Stimulated activated CD8-positive, alpha-beta memory T cell treated with anti-CD3 and anti-CD28 coated beads, Interleukin-15, amount 100 ng/mL, for 24 hours (primary cell): ENCODE measurements at places on chromosomes 5 and 9.

DNA sequence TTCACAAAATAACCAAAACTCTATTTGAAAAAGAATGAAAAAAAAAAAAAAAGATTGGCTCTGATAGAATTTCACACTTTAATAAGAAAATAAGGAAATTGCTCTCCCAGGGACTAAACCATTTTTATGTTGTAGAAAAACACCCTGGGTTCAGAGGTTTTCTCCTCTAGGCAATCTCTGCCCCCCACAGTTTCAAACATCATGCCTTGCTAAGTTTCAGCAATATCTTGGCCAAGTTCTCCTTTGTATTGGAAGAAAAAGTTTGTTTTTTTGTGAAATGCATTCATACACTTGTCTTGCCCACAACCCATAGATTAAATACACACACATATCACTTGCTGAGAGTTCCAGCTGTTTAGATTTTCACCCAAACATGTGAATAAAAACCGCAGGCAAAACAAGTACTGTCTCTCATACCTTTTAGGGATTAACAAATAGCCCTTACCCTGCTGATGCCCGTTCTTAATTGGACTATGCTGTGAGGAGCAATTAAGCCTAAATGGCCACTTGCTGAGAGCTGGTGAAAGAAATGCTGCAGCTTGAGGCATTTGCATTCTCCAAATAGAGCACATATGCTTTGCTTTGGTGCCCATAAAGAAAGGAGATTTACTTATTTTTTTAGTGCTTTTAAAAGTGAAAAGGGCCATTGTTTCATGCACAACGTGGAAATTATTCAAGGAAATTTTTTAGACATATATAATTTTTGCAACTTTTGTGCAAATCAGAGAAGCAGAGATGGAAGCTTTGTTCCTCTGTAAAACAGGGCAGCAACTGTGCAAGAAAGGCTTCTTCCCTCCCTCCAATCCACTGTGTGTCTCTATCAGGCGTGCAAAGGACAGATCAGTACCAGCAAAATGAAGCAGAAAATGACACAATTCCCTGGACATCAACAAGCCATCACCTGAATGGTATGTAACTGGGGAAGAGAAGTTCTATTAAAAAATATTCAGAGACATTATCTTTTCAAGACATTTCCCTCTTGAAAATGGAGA, 262.4 kb upstream of the KIF2A start:
- DNase-seq = no peak

DNA sequence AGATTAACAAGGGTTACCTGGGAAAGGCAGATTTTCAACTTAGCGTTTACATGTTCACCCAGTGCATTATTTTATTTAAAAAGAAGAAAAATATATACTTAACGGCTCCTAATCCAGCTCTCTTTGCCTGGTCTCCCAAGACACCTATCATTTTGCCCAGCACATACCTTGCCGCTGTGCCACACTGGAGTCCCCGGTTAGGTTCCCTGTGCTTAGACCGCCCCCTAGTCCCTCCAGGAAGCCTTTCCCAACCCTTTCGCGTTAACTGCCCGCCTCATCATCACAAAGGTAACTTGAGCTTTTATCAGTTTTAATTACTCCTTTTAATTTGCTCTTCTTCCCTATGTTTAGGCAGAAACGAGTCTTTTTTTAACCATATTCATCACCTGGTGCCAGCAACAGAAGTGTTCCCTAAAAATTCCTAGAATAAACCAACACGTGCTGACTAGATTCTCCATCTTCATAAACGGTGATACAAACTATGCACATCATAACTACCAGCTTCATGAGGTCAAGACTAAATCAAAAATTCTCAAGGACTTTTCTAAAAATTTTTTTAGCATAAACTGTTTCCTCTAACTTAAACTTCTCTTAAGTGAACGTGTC, 19.7 kb downstream of the DNAJA1 start:
- no peak for DNase-seq

- DNase-seq = no peak
These were observed 293.4 kb downstream of the EDIL3 start for GRCh38 chr5:84091127-84091799.

DNA sequence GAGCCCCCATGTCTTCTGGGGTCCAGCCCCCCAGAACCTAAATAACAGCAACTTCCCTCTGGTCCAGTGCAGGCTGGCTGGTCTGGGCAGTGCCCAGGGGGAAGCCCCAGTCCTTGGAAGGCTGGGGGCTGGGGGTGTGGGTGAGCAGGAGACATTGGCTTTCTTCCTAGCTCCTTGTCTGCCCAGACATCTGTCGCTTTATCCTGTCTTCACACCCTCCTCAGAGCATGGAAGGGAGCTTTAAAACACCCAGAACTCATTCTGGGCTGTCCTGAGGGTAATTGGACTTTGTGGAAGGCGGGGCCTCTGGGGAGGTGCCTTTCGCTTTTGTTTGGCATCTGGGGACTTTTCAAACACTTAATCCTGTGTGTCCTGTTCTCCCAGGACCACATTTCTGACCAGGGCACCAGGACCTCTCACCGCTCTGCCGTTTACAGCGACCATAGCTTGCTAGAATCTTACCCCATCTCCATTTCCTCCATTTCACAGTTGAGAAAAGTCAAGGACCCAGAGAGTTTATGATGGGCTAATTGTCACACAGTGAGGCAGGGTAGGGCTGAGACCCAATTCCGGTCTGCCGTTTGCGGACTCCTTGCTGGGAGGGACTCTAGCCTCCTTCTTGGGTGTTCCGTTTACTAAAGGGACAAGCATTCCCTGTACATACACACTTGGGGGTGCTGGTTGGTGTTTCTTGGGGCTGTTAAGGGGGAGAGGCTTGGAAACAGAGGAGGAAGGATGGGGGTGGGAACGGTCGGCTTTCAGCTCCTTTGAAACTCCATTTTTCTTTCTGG, 1.1 kb downstream of the GSN start:
- DNase-seq = no peak

DNA sequence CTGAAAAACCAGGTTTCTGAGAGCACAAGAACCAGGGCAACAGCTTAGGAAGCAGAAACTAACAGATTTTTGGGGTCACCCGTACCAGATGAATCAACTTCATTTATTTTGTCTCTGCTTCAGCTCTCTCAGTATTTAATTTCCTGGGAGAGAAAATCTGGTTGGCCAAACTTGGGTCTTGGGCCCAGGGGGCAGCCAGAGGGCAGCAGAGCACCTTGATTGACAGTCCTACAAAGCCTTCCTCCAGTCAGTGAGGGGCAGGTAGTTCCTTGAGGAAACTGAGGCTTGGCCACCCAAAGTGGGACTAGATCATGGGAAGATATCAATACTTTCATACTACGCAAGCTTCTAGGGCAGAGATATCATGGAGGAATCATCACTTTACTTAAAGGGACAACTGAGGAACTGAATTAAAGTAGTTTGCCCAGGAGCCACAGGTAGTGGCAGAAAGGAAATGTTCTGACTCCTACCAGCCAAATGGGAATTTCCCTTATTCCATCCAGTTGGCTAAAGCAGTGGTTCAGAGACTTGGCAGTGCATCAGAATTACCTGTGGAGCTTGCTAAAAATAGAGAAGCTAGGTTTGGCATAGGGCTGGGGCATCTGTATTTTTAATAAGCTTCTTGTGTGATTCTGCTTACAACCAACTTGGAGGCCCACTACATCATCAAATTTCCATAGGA, 21.5 kb upstream of the ARHGAP26 start:
- DNase-seq = no peak

GRCh38 chr5:157596487-157596886, 20.9 kb upstream of the ADAM19 start:
- no peak for DNase-seq

GRCh38 chr9:117178596-117179375, 236.1 kb downstream of the ASTN2 start:
- DNase-seq = no peak

GRCh38 chr5:180563994-180564393, 27.3 kb downstream of the SCGB3A1 start:
- no peak for DNase-seq

- DNase-seq = no peak
These were observed 17.0 kb downstream of the HRH2 start for GRCh38 chr5:175674731-175675346.
